ACHN (cell line): ENCODE measurements at places on chromosomes 12 and 14.
A peak's percentile ranks its signal among the peaks of the same experiment; 100 is the strongest.

DNA sequence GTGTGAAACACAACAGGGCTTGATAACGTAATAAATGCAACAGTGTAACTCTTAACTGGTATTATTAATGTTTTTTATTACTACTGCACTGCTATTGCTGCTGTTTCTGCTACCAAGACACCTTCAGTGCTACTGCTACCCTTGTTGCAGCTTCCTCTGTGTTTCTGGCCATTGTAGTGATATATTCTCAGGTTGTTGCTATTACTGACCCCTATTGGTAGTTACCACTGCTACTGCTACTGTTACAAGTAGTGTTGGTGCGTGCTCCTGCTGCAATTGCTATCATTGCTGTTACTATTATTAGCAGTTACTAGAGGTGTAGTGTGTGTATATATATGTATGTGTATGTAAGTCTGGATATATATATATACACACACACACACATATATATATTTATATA is 87.2 kb upstream of the PTPRB start:
- peak; percentile 24 for DNase-seq

DNA sequence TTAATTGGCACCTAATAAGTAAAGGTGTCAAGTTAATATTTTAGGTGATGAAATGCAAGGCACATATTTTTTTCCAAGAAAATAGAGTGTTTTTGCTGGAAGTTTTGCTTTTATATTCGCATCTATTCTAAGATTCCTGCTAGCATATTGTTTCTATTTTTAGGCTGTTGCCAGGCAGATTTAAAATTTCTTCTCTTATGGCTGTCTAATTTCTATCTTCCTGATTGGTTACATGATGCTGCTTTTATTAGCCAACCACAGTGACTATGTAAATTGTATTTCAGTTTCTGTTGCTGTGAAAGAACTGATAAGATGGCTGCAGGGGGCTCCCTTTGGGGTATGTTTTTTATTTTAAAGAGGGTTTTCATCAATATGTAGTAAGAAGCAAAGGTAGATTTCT is 42.7 kb downstream of the ATF7IP start:
- peak; percentile 58 for DNase-seq

DNA sequence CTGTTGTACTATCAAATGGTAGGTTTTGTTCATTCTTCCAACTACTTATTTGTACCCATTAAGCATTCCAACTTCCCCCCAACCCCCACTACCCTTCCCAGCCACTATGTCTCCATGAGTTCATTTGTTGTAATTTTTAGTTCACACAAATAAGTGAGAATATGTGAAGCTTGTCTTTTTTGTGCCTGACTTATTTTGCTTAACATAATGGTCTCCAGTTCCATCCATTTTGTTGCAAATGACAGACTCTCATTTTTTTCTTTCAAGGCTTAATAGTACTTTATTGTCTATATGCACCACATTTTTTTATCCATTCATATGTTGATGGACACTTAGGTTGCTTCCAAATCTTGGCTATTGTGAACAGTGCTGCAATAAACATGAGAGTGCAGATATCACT is 86.2 kb downstream of the ALG10B start:
- no peak for DNase-seq

GRCh38 chr12:131333621-131334440 is 377.1 kb upstream of the SFSWAP start:
- no peak for DNase-seq

DNA sequence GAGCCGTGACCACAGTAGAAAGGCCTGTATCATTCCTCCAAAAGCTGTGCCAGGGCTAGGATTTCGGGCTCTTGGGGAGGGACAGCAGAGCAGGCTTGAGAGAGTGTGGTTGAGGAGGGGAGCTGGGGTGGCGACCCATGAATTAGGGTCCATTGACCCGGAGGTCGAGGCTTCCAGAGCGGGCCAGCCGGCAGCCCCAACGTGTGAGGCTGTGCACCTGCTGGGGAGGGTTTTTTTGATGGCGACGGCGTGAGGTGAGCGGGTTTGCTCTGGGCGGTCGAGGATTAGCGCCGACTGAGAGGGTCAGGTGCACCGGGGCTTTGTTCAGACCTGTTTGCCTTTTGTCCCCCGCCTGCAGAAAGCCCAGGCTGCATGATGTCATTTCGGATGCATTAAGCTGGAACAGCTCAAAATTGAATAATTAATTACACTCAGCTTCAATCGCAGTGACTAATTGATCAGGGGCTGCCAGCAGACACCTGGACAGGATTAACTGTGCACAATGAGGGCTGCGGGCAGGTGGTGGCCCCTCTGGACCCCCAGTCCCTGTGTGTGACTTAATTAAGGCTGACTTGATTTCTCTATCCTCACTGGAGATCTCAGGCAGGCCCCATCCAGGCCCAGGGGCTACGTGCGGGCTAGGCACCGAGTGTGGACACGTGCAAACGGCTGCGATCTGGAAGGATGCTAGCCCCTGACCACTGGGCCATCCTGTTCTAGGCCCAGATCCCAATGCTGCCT is 42.1 kb upstream of the MEG3 start:
- DNase-seq = no peak

GRCh38 chr12:117878605-117879004 is 90.2 kb downstream of the KSR2 start:
- DNase-seq = no peak

GRCh38 chr14:59148334-59148900 is 40.0 kb upstream of the DAAM1 start:
- no peak for DNase-seq

GRCh38 chr12:93670104-93670503 is 7.1 kb upstream of the CRADD start:
- DNase-seq = no peak

- DNase-seq = no peak
Measured at GRCh38 chr12:58847901-58848600, 72.3 kb downstream of the LRIG3 start.

- DNase-seq = peak; percentile 78
Measured at GRCh38 chr14:51453869-51454268, 197.8 kb upstream of the FRMD6 start.

- DNase-seq = no peak
Measured at GRCh38 chr14:95235351-95235750, 78.0 kb upstream of the DICER1 start.

GRCh38 chr12:122004633-122005071 is 17.0 kb upstream of the BCL7A start:
- DNase-seq = no peak
